ENCODE measurements at places on chromosomes 5 and 9.

- DNase-seq = no peak
These were observed 3.9 kb upstream of the FBXO4 start for GRCh38 chr5:41921166-41921565.

DNA sequence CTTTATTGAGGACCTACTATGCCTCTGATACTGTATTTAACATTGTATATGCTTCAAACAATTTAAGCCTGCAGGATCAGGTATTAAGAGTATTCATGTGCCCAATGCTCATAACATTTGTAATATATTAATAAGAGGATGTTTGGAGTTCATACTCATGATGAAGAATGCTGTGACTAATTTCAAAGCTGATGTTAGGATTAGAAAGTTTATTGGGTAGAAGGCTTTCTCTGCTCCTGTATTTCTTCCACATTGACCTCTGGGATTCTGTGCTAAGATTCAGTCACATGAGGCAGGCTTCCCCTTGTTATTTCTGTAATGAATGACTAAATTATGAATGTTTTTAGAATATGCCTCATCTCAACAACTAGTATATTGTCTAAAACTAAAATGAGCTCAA, 456.4 kb downstream of the NFIB start:
- no peak for DNase-seq

GRCh38 chr9:136235709-136236455, 9.7 kb downstream of the QSOX2 start:
- no peak for DNase-seq

GRCh38 chr5:76688836-76689235, 27.1 kb upstream of the F2R start:
- no peak for DNase-seq

DNA sequence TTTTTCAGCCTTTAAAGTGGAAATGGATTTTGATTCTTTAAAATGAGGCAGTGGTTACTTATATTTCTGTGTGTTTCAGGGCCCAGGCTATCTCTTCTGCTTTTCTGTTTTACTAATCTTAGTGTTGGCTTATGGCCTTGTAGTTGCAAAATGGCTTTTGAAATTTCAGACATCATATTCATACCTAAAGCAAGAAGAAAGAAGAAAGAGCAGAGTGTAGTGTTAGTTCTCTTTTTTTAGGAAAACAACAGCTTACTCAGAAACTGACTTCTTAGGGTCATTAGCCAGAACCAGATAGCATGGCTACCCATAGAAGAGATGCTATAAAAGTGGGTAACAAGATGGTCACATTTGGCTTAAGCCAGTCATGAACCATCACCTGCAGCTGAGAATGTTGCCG, 20.9 kb downstream of the ZBED3 start:
- no peak for DNase-seq

DNA sequence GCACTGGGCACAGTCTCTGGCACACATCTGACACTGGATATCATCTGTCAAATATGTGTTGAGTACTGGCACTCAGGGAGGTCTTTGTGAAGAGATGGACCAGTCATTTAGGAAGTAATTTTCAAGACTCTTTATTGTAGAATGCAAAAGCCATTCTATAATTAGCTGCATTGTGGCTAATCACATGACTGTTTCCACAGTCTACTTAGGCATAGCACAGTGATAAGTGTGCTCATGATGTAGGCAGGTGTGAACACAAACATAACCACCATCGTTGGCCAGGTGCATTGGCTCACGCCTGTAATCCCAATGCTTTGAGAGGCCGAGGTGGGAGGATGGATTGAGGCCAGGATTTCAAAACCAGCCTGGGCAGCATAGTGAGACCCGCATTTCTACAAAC, 62.2 kb downstream of the CFAP77 start:
- DNase-seq = no peak

DNA sequence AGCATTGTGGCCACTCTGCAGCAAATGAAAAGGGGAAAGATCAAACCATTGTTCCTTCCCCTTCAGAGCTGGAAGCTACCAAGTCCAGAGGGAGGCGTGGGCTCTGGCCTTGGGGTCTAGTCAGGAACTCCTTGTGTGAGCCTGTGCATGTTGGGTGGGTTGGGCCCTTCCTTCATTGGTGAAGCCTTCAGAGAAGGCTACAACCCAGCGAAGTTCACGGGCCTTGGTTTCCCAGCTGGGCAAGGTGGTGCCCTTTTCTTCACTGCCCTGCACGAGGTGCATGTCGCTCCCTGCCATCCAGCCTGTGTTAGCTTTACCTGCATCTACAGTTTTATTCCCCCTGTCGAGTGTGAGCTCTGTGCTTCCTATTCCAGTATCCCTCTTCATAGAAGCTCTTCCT, 84.7 kb downstream of the ZNF618 start:
- DNase-seq = no peak

GRCh38 chr9:98707166-98708102, 1.3 kb downstream of the GABBR2 start:
- DNase-seq = no peak

GRCh38 chr5:154202379-154203260, 12.1 kb downstream of the GALNT10 start:
- DNase-seq = no peak
